ENCODE measurements at places on chromosomes 16 and 17.

DNA sequence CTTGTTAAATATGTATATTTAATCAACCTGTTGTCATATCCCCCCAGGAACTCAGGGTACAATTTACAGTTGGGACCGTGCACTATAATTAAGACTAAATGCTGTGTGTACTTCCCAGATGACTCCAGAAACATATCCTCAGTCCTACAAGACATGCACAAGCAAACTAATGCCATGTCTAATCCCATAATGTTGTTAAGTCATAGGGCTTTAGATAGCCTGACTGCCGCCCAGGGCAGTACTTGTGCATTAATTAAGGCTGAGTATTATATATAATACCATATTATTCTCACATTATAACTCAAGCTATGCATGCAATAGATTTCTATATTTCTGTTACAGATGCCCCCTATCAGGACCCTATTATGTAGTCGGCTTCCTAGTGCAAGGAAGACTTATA, 20.1 kb upstream of the CPHXL start:
- no peak for DNase-seq

DNA sequence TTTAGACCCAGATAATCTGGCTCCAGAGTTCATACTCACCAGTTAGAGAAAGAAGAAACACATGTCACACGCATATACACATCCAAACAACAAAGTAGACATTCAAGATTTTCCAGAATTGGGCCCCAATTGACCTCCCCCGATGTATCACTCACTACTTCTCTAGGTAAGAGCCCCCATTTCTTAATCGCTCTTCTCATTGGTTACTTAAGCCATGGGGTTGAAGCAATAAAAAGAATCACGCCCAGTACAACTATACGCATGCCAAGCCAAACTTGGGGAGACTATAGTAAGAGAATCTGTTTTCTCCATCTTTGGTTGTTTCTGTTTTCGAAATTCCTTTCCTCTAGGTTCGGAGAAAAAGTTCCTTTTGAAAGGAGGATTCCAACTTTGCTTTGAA, 565 bp downstream of the DDX52 start:
- no peak for DNase-seq

GRCh38 chr17:66378296-66378695, 75.9 kb downstream of the PRKCA start:
- DNase-seq, result no peak

GRCh38 chr16:3716831-3717234, 491 bp downstream of the TRAP1 start:
- no peak for DNase-seq

DNA sequence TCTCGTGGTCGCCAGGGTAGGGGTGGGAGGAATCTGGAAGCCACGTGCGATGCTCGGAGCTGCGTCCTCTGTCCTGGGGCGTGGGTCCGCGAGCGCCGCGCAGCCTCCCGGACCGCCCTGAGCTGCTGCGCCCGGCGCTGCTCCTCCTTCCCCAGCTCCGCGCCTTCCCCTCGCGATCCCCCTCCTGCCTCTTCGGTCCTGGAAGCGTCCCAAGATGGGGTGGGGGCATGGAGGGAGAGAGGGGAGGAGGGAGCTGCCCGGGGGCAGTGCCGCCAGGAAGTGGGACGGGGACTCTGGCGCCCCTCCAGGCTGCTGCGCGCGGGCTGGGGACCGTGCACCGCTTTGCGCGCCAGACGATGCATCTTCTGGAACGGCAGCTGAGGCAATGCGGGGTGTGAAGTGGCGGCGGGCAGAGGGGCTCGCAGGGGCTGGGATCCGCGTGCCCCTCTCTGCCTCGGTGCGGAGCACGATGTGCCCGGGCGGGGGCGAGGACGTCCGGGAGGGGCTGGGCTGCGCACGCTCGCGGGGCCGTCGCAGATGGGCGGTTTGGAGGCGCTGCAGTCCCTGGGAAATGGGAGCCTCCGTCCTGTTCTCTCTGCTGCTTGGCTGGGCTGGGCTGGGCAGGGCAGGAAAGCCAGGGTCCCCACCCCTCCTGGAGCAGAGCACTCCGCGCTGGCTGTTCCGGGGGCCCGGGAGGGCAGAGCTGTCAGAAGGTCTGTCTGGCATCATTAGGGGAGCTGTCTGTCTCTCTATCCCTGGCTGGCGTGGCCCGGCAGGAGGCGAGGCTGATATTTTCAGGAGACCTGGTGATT, 388.0 kb downstream of the SEC14L1 start:
- no peak for DNase-seq

GRCh38 chr17:43314611-43315011, 80.8 kb upstream of the RNU2-1 start:
- no peak for DNase-seq

DNA sequence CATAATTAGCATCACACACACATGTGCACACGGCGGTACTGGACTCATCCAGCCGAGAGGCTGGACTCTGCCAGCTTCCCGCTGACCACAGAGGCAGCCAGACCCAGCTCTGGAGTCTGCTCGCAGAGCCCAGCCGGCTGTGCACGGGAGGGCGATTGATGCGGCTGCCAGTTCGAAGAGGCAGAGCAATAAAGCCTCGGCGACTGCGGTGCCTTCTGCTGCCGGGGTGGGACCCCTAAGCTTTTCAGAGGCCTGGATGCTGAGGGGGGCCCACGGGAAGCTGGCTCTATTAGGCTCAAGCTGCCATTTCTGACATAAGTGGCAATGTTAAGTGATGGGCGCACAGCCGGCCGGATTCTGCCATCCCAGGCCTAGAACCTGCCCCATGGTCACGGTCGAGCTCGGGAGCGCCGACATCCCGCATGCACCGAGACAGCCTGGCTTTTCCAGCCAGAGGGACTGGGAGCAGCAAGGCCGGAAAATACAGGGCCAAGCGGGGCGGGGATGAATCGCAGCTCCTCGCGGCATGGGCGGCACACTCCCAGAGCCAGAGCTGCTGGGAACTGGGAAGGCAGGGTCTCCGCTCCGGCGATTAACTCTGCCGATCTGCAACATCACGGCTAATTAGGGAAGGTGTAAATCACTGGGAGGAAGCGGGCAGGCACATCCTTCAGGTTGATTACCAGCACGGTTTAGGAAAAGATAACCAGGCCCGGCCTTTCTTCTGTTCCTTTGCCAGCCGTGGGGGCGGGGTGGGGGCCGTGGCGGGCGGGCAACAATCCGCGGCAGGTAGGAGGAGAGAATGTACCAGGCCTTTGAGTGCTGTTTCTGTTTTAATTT, 57.7 kb downstream of the TBC1D16 start:
- peak; percentile 74 for DNase-seq

DNA sequence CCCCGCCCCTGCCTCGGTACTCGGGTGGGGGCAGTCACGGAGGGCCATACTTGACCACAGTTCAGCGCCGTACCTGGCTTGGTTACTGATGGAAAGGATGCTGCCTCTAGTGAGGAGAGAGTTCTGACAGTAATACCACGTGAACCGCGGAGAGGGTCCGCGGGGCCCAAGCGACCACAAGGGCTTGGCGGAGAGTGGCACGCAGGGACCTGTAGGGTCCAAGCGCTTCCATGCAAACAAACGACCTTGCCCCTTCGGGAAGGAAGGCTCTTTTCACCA, 9.2 kb downstream of the KDM6B start:
- no peak for DNase-seq

DNA sequence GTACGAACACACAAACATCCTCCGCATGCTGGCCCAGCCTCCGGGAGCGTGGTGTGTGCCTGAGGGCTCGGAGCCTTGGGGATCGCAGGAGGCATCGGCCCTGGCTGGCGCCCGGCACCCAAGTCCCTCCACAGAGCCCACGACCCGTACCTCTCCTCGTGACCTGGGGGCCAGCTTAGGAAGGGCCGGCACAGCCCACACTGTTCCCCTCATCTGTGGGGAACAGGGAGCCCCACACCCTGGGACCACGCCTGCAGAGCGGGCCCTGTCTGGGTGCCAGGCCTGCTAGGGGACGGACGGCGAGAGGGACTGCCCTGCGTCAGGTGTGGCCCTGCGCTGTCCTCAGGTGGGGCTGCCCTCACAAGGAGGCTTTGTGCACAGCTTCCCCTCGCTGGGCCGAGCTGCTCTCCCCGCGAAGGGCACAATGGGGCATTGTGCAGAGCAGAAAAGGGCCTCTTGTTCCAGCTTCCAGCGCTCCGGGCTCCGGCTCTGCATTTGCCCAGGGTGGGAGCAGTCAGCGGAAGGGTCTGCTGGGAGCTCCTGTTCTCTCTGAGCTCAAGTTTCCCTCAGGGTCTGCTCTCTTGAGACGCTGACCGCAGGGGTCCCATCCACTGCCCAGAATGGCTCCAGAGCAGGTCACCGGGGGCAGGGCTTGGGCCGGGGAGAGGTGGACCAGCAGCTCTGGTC, 1.7 kb upstream of the LMF1 start:
- no peak for DNase-seq

- DNase-seq, result no peak
Observed at GRCh38 chr16:81478876-81479511, 34.4 kb downstream of the CMIP start.

GRCh38 chr16:62805221-62805857, 769.1 kb upstream of the CDH8 start:
- DNase-seq, result no peak

DNA sequence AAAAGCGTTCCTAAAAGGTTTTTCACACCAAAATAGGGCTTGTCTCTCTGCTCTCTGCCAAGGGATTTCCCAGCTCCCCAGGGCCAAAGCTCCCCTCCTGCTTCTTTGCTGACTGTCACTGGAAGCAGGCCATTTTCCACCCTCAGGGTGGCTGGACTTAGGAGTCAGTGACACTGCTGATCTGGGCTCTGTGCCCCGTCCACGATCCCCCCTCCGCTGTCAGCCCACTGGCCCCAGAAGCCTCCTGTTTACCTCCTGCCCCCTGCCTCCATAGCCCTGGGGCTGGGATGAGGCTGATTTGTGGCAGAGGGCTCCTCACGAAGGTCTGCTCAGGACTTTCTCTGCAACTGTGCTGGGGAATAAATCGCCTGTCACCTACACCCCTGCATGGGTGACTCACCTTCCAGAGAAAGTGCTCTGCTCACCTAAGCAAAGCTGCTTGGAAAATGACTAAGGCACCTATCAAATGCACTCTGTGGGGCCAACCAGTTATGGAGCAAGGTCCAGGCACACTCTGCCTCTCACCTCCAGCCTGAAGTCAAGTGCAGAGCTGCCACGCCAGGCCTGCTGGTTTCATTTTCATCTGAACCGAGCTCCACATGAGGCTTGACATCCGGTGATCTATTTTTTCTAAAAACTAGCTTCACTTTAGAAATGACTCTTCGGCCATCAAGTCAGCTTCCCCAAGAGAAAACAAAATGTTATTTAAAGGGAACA, 4.9 kb downstream of the MAP3K14 start:
- DNase-seq, result no peak

DNA sequence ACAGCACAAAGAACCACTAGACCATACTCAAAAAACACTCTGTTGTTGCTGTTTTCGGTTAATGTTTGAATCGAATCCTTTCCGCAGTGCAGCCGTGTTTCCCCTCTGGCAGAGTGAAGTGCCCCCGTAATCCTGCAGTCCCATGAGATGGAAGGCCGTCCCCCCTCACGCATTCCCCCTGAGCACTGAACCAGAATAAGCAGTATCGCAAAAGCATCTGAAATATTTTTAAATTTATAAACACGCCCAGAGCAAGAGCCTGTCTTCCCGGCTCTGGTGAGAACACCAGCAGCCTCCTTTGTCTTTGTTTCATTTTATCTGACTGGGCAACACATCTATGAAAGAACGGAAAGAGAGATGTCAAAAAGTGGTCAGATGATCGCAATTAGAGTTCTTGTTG, 121.0 kb upstream of the ADAMTS18 start:
- DNase-seq, result no peak

- DNase-seq, result no peak
Observed at GRCh38 chr17:57406981-57407286, 150.6 kb downstream of the MSI2 start.

GRCh38 chr17:39062846-39063680, 88.4 kb downstream of the PLXDC1 start:
- peak; percentile 48 for DNase-seq

GRCh38 chr17:74134991-74135390, 68.5 kb upstream of the RPL38 start:
- DNase-seq, result no peak

DNA sequence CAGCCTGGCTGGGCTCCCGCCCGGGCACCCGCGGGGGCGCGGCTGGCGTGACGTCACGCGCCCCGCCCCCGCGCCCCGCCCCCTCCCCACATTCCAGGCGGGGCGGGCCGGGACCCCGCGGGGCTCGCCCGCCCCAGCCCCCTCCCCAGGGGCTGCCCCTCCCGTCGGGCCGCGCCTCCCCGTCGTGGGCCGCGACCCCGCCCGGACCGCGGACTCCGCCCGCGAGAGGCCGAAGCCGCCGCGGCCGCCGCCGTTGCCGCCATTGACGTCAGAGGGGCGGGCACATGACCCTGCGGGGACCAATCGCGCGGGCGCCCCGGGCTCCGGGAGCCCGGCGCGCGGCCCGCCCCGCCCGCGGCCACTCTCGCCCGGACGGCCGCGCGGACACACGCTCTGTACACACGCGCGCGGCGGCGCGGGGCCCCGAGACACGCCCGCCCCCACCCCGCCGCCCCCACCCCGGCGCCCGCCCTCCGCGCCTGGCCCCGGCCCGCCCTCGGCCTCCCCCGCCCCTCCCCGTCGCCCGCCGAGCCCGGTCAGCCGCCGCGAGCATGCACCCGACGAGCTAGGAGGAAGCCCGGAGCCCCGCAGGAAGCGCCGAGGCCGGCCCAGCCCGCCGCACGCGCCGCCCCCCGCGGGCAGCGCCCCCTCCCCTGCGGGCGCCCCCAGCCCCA, at the start of gene CMIP:
TSS of gene CMIP (plus strand) at position 361 of the 674 bp plus-strand sequence.
- DNase-seq, result peak; percentile 91

GRCh38 chr16:80909720-80910119, 97.0 kb downstream of the CMC2 start:
- no peak for DNase-seq

- DNase-seq, result no peak
Observed at GRCh38 chr17:11487469-11487868, 110.8 kb upstream of the DNAH9 start.

- peak; percentile 84 for DNase-seq
Observed at GRCh38 chr16:20611975-20612481, 35.9 kb upstream of the ACSM2B start.

- DNase-seq, result no peak
Observed at GRCh38 chr16:76885776-76886537, 305.0 kb upstream of the MON1B start.

DNA sequence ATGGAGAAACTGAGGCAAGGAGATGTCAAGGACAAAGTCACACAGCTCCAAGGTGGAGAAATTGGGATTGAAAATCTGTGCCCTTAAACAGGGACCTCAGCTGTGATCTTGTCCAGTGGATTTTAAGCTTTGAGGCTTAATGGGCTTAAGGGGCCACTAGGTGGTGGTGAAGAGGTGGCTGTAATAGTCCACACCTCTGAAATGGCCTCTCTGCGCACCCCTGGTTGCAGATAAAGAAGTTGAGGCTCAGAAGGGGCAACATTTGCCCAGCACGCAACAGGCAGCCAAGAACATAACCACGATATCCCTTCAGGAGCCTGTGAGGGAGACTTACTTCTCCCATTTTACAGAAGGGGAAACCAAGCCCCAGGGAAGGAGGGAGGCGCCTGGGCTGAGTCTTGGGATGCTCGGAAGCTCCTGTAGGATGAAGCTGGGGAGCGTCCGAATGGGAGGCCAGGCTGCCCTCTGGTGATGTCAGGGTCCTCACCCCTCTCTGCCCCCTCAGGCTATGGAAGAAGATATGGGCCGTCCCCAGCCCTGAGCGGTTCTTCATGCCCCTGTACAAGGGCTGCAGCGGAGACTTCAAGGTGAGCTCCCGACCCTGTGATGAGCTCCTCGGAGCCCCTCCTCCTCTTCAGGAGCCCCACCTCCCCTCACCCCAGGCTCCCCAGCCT, 43.7 kb downstream of the IL21R start:
- peak; percentile 40 for DNase-seq

Measured in aorta (tissue), 5 donors.